ENCODE measurements at places on chromosomes 7 and 10.

- no peak for DNase-seq
Observed at GRCh38 chr10:92967641-92968040, 93.0 kb upstream of the CYP26C1 start.

- peak; percentile 68 for DNase-seq
Observed at GRCh38 chr10:73590881-73591799, at the start of gene USP54. Gene USP54, minus strand, starts transcription at chr10:73591342. Its CDS starts 15,684 bp downstream, at chr10:73575658.

DNA sequence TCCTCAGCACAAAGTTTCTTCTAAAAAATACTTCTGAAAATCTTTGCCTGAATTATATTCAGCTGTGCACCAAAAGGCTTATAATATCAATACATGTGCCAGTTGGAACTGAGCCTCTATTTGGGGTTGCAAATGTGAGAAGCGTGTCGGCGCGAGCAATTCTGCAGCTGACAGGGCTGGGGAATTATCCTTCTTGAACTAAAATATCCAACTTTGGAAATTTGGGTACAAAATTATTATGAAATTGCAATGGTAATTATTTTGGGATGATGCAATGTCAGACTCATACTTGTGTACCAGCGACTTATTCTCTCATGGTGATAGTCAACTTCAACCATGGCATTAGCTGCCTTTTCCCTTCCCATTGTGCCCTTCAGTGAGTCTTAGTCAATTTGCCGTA, 507.0 kb upstream of the KLF6 start:
- DNase-seq, result no peak

DNA sequence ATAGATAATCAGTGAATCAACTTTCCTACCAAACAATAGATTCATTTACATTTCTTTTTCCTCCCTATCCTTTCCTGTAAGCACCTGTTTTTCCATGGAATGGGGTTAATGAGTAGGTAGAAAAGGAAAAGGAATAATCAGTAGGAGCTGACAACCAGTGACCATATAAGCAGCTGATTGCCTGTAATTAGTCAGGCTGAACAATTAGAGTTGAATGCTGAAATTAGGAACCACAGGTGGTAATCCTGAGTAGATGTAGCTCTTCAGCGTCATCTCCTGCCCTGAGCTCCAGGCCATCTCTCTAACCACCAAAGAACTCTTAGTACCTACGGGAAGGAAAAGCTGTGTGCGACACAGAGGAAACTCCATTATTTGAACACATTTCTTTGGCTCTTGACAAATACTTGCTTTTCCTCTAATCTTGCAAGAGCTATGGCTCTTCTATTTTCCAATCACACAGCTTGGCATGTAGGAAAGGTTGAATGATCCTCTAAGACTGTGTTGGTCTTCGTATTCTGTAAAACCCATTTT, 63.8 kb downstream of the KLHDC10 start:
- no peak for DNase-seq

- no peak for DNase-seq
Observed at GRCh38 chr10:43196131-43196980, 58.1 kb downstream of the CSGALNACT2 start.

- peak; percentile 98 for DNase-seq
Observed at GRCh38 chr10:73887294-73888039, 13.1 kb upstream of the CAMK2G start.

GRCh38 chr7:127911968-127912511, 119.2 kb downstream of the LRRC4 start:
- DNase-seq, result no peak

DNA sequence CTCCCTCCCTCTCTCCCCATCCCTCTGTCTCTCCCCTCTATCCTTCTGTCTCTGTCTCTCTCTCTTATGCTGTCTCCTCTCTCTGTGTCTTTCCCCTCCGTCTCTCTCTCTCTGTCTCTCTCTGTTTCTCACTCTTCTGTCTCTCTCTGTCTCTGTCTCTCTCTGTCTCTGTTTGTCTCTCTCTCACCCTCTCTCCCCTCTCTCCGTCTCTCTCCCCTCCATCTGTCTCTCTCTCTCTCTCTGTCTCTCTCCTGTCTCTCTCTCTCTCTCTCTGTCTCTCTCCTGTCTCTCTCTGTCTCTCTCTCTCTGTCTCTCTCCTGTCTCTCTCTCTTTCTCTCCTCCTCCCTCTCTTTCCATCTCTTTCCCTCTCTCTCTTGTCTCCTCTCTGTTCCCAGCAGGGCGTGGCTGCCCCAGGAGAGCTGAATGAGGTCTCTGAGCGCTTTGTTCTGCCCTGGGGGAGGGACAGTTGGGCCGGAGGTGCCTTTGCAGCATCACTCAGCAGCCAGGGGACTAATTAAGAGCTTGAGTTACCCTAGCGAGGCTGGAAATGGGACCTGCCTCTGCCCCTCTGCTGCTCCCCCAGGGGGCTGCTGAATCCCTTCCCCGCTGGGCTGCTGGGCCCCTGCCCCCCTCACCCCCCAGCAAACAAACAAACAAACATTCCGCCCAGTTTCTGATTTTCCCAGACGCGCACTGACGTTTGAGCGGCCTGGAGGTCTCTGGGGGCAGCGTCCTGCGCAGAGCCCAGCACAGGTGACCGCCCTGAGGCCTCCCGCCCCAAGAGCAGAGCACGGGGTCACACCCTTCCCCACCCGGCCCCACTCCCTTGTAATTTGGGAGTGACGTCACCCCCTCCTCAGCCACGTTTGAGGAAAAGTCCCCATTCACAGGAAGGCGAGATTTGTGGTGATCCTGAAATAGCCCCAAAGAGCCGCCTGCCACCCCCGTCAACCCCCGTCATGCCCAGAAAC, 68.1 kb downstream of the PDGFA start:
- DNase-seq, result no peak

DNA sequence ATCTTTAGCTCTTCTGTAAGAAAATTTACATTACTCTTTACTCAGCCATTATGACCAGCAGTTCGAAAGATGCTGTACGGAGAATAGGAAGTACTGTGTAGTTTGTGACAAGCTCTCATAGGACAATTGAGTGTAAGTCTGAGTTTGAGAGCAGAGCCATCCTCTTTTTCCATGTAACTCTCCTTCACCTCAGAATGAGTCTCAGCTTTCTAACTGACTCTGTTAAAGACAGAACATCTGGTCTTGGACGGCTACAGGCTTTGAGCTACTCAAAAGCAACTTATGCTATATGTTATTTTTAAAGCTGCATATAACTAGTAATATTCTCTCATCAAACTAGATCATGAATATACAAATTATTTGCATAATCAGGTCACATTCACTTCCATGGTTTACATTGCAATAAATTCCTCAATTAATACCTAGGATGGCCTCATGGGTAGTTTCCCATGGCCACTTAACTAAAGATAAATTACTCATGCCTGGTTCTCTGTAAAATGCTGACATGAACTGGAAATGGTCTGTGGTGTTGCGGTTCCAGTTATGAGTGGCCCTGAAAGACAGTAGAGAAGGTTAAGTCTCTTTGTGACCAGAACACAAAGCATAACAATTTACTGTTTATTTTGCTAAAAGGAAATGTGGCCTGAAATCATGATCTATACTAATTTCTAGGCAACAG, 358.7 kb downstream of the PHF14 start:
- no peak for DNase-seq

- DNase-seq, result no peak
Observed at GRCh38 chr7:35505066-35505465, 189.9 kb downstream of the HERPUD2 start.

DNA sequence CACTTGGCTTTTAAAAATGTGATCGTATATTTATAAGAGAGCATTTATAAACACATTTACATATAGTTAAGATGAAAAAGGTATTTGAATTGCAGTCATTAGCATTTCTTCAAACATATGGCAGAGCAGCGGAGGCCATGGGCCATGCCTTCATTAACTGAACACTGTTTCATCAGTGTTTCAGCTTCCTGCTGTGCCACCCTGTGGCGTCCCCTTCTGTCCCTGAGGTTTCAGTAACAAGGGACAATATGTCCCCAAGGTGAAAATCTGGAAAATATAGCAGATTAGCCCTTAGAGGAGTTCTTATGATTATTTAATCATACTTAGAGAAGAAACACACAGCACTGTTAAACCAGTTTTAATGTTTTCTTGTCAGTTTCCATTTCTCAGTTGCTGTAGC, 577.8 kb downstream of the ETV1 start:
- no peak for DNase-seq

GRCh38 chr7:31076641-31077310, 24.7 kb downstream of the ADCYAP1R1 start:
- no peak for DNase-seq

GRCh38 chr10:126073606-126074005, 177.2 kb downstream of the FANK1 start:
- DNase-seq, result no peak

DNA sequence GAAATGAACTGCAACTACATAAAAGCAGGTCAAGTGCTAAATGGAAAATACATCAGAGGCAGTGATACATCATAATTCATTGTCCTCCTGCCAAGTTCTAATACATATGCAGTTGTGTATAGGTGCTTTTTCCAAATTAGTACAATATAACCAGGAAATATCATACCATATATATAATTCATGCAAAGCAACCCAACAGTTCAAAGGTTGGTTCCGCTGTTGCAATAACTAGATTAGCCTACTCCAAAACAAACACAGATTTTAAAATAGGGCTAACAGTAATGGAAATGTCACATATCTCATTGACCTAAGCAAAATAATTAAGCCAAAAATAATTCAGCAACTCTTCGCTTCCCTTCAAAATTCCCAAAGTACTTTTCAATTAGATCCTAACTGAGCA, 88.9 kb upstream of the NEBL start:
- DNase-seq, result no peak

GRCh38 chr10:101033276-101033675, 2.2 kb downstream of the SFXN3 start:
- no peak for DNase-seq

DNA sequence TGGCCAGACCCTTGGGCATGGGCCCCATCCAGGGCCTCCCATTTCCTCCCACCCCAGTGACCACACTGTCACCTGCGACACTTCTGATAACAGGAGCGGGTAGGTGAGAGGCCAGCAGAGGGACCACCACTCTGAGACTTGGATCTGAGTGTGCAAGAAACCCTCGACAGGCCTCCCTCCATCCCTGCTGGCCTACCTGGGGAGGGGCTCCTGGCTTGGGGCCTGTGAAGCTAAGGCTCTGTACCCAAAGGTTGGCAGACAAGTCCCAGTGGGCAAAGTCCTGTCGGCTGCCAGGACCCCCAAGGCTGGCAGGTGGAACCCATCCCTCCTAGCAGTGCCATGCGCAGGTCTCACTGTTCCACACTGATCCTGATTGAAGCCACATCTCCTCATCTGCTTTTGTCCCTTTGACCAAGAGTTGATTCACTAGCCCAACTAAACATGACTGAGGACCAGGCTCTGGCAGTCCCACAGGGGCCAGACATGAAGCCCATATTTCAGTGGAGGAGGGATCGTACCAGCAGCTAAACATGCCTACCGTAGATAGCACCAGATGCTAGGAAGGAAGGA, 1.2 kb upstream of the PGAM2 start:
- DNase-seq, result no peak

- no peak for DNase-seq
Observed at GRCh38 chr10:126398383-126398743, 10.1 kb upstream of the ADAM12 start.

GRCh38 chr7:143296686-143297085, 8.5 kb downstream of the CASP2 start:
- no peak for DNase-seq

GRCh38 chr7:36306722-36307121, 82.9 kb upstream of the ANLN start:
- peak; percentile 23 for DNase-seq

GRCh38 chr7:42953994-42954393, 21.8 kb downstream of the MRPL32 start:
- DNase-seq, result no peak

GRCh38 chr10:113313722-113314121, 239.1 kb upstream of the HABP2 start:
- no peak for DNase-seq

DNA sequence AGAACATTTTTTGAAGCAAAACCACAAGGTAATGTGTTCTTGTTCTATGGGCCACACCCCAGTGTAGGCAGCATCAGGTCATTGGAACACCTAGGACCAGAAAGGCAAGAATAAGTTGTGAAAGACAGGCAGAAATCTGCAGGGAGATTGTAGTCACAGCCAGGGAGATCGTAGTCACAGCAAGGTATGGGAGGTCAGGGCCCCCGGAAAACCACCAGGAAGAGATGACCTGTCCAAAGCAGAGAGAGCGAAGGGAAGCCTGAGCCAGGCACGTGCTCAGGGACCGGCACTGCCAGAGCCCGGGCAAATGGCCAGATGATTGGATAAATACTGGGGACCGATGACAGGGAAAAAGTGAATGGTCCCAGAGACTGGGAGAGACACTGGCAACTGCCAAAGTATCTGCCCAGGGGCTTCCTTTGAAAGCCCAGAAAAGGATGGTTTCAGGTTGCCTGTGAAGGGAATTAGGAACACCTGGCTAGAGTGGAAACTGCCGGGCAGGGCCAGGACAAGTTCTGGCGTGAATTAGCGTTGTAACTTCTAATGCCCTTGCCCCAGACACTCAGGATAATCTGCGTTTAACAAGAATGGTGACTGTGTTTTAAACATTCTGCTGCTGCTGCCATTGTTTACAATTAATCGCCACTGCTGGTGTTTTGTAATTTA, 3.9 kb upstream of the NOBOX start:
- no peak for DNase-seq

DNA sequence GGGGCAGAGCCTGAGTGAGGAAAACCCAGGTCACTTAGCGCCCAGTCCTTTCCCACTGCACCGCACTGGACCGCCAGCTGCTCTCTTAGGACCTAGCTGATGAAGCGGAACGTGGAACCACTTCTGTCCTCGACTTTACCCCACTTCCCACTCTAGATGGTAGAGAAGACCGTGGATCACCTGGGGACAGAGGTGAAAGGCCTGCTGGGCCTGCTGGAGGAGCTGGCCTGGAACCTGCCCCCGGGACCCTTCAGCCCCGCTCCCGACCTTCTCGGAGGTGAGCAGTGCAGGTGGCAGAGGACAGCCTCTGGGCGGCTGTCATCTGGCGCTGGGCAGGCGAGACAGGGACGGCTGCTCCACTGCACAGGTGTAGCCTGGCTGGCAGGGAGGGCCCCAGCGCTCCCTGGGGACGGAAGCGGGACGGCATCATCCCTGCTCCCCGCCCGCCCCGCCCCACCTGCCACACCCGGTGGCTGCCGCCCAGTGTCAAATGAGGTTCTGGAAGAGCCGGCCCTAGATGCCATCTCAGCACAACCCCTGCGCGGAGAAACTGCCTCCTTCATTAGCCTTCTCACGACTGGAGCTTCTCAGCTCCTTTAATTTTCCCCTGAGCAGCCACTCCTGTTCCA, 11.7 kb downstream of the PLAC9 start:
- no peak for DNase-seq

DNA sequence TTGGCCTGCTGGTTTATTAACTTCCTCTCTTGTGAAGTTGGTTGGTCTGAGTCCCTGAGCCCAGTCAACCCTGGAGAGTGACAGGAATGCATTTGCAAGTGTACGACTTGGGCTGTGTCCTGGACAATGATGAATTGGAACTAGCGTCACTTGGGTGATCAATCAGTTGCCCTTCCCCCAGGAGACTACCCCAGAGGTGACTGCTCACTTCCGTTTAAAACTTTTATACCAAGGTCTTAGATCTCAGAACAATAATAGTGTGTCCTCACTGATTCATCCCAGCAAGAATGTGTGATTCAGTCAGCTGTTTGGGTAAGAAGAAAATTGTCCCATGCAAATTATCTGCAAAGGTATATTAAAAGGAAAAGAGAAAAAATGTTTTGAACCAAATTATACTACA, 102.9 kb upstream of the ARMC3 start:
- DNase-seq, result peak; percentile 65

- DNase-seq, result no peak
Observed at GRCh38 chr10:101217450-101218281, 11.6 kb downstream of the LBX1 start.
